NCI-H1436 (cell line): ENCODE measurements at places on chromosomes 6 and 20.

DNA sequence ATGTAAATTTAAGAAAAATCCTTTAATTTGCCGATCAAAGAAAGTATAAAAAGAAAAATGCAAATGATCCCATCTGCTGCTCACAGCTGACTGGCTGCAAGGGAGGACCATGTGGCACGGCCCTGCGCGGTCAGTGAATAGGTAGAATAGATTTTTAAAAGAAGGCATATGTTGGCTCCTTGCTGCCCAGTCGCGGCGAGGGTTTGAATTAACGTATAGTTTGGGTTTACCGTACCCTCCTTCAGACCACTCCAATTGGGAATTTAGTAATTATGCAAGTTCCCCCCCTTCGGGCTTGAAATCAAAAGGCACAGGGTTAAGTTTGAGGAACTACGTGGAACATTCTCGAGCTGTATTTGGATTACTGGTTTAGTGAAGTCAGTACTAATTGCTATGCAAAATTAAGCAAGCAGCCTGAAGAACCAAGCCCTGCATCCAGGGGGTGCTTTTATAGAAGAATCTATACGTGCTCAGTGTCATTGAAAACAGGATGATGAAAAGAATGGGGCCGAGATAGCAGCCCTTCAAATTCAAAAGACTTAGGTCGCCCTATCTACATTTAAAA is 1.1 kb upstream of the BEND3 start:
- DNase-seq: peak; percentile 33

GRCh38 chr6:136123468-136123867 is 126.6 kb downstream of the MTFR2 start:
- DNase-seq: no peak

- DNase-seq: no peak
These were observed 306.9 kb upstream of the ADGRB3 start for GRCh38 chr6:68328156-68328555.

DNA sequence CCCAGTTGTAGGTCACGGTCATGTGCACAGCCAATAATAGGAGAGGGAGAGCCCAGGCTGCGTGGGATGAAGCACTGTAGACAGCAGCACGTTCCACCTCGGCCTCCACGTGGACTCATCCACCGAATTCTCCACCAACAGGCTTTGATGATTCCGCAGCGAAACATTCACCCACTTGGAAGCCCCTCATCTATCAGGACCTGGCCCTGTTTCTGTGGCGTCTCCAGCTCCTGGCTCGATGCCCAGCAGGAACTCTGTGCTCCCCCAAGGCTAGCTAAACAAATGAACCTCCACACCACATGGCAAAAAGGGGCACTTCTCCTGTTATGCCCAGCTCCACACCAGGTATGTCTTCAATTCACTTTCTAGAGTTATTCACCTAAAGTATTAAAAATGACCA is 237.9 kb upstream of the PDE10A start:
- no peak for DNase-seq

GRCh38 chr20:24605937-24606455 is 136.6 kb downstream of the SYNDIG1 start:
- no peak for DNase-seq

DNA sequence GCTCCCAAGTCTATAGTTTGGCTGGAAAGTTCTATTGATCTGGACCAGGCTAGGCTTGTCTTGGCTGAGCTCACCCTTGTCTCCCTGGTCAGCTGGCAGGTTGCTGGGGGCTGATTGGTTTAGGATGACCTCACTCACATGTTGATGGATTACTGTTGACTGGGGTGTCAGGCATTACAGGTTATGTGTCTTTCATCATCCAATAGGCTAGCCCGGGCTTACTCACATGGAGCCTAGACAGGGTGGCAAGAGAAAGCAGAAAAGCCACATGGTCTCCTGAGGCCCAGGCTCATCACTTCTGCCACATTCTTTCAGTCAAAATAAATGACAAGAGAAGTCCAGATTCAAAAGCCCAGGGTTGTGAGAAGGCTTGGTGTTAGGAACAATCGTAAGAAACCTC is 103.5 kb downstream of the BFSP1 start:
- DNase-seq: no peak

GRCh38 chr20:2559651-2560050 is 23.3 kb downstream of the TMC2 start:
- no peak for DNase-seq

GRCh38 chr6:80553071-80553740 is 446.7 kb downstream of the BCKDHB start:
- DNase-seq: no peak

DNA sequence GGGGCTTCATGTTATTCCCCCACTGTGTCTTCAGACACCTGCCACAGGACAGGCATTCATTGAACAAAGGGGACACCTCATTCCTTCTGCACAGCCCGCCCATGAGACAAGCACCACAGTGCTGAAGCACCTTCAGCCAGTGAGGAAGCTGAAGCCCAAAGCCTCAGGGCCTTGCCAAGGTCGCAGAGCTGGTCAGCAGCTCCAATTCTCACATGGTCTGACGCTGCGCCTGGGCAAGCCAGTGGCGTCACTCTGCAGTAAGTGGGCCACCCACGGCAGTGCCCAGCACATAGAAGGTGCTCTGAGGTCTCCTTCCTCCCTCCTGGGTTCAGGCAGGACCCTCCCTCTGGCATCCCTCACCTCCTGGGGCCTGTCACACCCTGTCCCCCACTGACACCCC is 43.2 kb downstream of the GRM4 start:
- DNase-seq: no peak

DNA sequence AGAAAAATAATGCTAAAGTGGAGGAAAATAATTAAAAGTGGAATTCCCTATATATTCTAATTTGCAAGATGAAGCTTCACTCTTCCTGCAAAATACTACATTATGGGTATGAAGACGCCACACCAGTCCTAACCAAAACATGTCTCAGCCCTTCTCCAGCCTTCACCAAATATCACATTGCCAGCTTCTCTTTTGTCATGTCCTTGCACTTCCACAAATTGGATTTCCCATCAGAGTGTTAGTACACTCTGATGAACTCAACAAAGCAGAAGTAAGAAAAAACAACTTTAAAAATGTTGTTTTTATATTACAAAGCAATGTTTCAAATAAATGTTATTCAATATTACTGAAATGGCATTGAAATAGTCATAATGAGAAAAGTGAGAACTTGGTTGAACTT is 62.4 kb upstream of the RNF146 start:
- DNase-seq: no peak

GRCh38 chr6:117449549-117450439 is 24.1 kb upstream of the ROS1 start:
- peak; percentile 30 for DNase-seq

- DNase-seq: no peak
These were observed 154.9 kb downstream of the OR2B2 start for GRCh38 chr6:27757307-27757706.

DNA sequence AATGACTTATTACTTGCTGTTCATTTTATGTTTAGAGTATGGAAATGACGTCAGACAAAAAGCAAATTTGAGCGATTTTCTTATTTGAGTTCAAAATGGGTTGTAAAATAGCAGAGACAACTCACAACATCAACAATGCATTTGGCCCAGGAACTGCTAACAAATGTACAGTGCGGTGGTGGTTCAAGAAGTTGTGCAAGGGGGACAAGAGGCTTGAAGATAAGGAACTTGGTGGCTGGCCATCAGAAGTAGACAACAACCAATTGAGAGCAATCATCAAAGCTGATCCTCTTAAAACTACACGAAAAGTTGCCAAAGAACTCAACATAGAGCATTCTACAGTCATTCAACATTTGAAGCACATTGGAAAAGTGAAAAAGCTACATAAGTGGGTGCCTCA is 43.8 kb downstream of the REV3L start:
- DNase-seq: no peak

GRCh38 chr6:16129623-16130401 is 926 bp downstream of the MYLIP start:
- no peak for DNase-seq

- no peak for DNase-seq
These were observed 94.6 kb downstream of the SNAP25 start for GRCh38 chr20:10313215-10313614.

- DNase-seq: no peak
These were observed 440.4 kb downstream of the BTBD3 start for GRCh38 chr20:12358006-12358654.

GRCh38 chr6:168442646-168443045 is 1.7 kb downstream of the SMOC2 start:
- no peak for DNase-seq

DNA sequence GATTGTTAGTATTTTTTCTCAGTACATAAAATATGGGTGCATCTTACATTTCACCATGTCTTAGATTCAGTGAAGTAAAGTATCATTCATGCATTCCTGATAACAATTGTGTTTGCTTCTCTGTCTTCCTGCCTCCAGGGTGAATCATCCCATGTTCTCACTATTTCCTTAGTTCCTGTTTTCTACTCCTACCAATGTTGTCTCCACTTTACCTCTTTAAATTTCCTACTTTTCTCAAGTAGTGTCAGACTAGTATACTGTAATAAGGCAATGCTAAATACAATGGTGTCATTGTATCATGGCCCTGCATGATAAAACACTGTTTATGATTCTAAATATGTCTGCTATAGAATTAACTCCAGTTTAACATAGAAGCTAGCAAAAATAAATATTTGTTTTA is 37.4 kb upstream of the GABRR1 start:
- DNase-seq: no peak

GRCh38 chr6:150668900-150669302 is 69.2 kb downstream of the PLEKHG1 start:
- no peak for DNase-seq

DNA sequence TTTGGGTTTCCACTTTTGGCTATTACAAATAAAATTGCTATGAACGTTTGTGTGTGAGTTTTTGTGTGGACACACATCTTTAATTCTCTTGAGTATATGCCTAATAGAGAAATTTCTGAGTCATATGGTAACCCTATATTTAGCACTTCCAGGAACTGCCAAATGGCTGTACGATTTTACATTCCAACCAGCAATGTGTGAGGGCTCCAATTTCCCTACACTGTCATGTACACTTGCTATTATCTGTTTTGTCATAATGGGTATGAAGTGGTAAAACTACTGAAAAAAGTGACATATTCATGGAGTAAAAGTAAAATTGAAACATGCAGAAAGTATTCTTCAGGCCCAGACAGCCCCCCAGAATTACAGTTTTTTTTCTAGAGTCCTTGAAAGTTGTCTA is 59.6 kb upstream of the ESR1 start:
- no peak for DNase-seq

- peak; percentile 22 for DNase-seq
These were observed 63.2 kb downstream of the SLC24A3 start for GRCh38 chr20:19275630-19276071.

DNA sequence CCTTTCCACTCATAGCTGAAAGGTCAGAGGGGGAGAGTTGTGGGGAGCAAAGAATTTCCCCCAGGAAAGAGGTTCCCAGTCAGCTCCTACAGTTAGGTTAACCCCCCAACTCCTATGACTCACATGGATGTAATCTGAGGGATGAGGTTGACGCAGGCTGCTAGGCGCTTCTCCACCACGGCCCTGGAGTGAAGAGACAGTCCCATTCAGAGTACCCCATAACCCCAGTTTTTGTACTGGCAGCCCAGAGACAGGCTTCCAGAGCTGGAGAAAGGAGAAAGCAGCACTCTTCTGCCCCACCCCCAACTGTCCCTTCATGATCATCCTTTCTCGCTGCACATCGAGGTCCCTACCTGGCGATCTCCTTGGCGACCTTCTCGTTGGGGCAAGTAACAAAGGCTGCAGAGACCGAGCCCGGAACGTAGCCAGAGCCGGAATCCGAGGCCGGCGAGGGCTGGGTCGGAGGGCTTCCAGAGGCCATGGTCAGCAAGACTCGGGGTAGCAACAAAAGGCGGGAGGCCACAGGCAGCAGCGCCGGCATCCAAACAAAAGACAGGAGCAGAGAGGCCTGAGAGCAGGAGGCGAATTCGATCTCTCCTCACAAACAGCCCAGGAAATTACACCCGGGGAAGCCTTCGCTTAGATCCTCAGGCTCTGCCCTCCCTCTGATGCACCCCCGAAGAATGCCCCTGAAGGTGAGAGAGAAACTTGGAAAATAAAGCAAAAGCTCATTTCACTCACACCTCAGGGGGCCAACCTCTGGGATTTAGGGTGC is 592 bp downstream of the CUTA start:
- no peak for DNase-seq

DNA sequence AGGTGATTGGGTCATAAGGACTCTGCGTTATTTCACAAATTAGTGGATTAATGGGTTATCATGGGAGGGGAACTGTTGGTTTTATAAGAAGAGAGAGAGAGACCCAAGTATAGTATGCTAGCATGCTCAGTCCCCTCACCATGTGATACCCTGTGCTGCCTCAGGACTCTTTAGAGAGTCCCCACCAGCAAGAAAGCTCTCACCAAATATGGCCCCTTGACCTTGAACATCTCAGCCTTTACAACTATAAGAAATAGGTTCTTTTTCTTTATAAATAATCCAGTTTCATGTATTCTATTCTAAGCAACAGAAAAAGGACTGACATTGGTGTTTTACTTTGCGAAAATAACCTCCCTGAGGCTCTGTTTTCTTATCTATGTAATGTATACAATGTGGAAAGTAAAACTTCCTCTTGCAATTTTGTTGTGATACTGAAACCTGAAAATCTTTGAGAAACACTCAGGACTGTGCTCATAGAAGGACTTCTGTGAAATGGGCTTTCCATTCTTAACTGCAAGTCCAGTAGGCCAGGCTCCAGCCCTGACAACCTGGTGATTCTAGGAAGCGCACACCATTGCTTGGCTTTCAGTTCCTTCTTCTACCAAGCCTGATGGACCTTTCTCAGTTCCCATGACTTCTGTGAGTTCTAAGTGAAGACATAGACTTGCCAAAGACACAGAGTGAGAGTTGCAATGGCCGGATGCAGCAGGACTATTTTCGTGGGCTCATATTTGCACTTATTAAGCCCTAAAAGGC is 21.9 kb downstream of the SIRPD start:
- no peak for DNase-seq

GRCh38 chr6:42228305-42228704 is 10.6 kb upstream of the MRPS10 start:
- DNase-seq: no peak

DNA sequence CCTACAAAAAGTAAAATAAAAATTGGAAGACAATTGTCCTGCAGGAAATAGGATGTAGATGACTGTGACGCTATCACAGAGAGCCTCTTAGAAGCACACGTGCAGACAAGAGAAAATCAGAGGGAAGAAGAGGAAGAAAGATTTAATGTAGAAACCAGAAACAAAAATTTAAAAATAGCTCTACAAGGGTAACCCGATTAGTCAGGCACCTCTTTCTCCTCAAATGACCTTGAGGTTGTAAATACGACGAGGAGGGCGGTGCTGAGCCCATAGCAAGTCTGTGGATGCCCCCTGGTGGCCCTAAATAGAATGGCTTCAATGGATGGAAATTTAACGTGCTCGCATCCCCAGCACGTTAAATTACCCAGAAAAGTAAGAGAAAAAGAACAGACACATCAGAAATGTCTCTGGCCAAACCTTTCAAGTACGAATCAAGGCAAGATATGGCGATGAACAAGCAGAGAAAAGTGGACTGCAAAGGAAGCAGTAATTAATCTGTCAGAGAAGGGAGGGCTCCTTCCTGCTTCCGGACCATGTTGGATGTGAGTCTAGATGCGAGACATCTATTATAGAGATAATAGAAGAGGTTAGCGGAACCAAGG is 4.2 kb upstream of the PRPH2 start:
- DNase-seq: peak; percentile 71

GRCh38 chr6:128518434-128519131 is 1.8 kb downstream of the PTPRK start:
- DNase-seq: no peak

GRCh38 chr6:135097172-135097571 is 42.5 kb upstream of the HBS1L start:
- no peak for DNase-seq
